ENCODE measurements at places on chromosomes 5 and 9.

GRCh38 chr5:169083394-169084018 is 217.4 kb downstream of the SLIT3 start:
- DNase-seq: no peak

- DNase-seq: no peak
Measured at GRCh38 chr5:73222173-73222572, 49.2 kb downstream of the TMEM174 start.

DNA sequence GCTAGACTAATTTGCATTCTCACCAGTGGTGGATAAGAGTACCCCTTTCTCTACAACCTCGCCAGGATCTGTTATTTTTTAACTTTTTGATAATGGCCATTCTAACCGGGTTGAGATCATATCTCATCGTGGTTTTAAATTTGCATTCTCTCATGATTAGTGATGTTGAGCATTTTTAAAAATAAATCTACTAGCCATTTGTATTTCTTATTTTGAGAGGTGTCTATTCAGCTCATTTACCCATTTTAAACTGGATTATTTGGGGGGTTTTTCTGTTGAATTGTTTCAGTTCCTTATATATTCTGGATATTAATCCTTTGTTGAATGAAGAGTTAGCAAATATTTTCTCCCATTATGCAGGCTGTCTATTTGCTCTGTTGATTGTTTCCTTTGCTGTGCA is 139.6 kb downstream of the ARSB start:
- DNase-seq: no peak

DNA sequence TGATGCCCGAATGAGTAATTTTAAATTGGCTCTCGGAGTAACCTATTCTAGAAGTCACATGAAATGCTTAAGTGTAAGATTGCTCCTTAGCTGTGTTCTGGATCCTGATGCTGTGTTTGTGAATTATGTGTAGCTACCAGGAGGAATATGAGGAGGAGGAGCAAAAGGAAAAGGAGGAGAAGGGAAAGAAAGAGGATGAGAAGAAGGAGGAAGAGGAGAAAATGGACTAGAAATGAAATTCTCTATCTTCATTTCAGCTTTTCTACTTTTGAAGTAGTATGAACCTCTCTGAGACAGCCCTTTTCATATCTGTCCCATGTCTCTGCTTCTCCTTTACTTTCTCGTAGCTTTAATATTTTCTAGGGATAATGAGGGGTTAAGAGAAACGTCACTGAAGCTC is 119.4 kb upstream of the ACTBL2 start:
- DNase-seq: no peak

DNA sequence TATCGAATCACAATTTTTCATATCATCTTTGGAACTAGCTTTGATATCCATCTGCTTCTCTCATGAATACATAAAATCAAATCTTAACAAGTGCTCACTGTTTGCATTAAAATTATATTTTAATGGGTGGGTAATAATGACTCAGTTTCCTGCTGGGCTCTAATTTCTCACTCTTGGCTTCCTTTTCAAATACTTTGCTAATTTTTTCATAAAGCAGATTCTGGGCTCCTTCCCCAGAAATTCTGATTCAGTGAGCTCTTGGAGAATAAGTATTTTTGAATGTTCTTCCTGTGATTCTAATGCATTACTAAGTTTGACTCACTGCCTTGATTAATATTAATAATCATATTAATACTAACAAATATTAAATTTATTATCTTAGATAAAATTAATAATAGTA is 48.9 kb downstream of the YIPF5 start:
- no peak for DNase-seq

DNA sequence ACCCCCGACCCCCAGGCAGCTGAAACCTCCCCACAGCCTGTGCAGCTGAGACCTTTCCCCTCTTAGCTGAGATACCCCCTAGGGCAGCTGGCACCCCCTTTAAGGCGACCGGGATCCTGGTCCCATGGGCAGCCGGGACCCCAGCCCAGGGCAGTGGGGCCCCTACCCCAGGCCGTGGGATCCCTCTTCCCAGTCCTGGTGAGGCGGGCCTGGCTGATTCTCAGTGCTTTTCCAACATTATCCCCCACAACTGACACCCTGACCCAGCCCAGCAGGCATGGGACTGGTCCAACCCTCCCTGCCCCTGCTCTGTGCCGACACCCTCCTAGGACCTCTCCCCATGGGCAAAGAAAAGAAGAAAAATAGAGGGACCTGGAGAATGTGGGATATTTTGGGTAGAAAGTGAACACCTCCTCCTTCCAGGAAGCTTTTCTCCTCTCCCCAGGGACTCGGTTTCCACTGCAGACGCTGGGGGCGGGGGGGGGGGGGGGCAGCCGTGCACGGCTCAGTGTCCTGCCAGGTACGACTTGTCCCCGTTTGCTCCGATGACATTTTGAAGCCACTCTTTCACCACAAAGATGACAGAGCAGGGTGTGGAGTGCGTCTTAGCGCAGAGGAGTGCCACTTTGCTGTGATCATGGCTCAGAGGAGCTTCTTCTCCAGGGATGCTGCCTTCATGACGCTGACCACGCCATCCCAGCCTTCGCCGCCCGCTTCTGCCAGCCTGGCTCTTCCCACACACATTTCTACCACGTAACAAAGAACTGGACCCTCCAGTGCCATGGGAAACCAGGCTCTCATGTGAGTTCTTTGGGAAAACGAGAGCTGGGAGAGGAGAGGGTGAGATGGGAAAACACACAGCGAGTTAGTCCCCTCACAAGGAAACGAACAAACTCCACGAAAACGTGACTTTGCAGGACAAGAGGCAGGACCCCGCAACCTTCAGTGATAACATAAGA is 47.5 kb downstream of the MRPL36 start:
- DNase-seq: peak; percentile 70

- no peak for DNase-seq
Measured at GRCh38 chr9:14437354-14438231, 123.7 kb upstream of the NFIB start.

GRCh38 chr5:92179651-92180050 is 796.5 kb upstream of the ARRDC3 start:
- DNase-seq: no peak

DNA sequence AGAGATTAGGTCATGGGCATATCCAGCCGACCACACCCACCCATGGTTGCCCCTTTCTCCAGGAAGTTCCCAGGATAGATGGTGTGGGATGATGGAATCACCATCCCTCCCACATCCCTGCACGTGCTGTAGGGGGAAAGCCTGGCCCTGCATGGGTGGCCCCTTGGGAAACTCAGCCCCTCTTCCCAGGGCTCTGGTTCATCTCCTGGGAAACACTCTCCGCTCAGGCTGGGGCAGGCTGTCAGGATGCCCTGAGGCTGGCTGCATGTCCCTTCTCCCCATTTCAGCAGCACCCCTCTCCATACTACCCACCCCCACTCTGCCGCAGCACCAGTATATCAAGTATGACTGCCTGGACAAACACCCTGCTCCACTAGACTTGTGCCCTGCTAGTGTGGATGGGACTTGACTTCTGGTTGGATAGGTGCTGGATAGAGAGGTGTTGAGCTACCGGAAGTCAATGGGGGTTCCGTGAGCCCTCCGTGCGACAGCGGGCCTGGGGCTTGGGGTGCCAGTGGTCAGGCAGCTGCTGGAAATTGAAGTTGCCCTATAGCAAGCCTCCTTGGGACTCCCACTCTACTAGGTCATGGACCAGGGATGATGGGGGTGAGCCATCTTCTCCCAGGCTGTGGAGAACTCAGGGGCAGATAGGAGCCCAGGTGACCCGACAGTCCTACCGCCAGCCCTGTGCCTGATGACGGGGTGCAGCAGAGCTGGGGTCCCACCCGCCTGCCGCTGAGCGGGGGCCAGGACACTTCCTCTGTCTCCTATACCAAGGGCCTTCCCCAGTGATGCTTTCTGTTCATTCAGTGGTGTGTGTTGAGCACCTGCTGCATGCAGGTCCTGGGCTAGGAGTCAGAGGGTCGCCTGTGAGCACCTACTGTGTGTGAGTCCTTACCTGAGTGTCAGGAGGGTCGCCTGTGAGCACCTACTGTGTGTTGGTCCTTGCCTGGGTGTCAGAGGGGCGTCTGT is 69.4 kb upstream of the COL5A1 start:
- peak; percentile 95 for DNase-seq

- DNase-seq: no peak
Measured at GRCh38 chr5:67417839-67418238, 221.2 kb upstream of the CD180 start.

DNA sequence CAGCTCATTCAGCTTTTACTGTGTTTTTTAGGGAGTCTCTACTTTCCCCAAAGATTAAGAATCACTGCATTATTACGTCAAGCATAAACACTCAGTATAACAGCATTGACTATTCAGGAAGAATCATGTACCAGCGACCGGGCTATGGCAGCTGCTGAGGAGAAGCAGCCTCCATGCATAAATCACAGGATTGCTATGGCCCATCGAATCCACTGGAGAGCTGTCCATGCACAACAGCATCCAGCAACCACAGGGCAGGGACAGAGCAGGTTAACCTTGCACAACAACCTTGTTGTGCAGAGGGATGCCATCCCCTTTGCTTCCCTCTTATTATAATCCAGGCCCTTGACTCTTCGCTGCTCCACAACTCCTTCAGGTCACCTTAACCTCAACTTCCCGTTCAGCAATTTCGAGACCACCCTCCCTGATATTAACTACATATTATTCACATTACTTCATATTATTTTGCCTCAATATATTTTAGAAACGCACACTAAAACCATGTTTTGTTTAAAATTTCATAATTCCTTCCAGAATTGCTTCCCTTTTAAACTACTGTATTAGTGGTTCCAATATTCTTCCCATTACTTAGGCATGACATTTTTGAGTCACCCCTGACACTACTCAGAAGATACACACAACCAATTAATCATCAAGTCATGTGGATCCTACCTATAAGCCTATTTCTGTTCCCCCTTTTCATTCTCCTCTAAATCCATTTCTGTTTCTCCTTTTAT is 991 bp downstream of the IARS1 start:
- DNase-seq: no peak

GRCh38 chr5:146229222-146229621 is 25.8 kb downstream of the RBM27 start:
- no peak for DNase-seq

- no peak for DNase-seq
Measured at GRCh38 chr9:68462105-68462775, 78.4 kb downstream of the TMEM252 start.

- peak; percentile 10 for DNase-seq
Measured at GRCh38 chr5:10576121-10576789, 12.4 kb downstream of the ANKRD33B start.

GRCh38 chr5:82640916-82641315 is 362.8 kb upstream of the RPS23 start:
- no peak for DNase-seq

GRCh38 chr5:7869474-7870136 is 657 bp downstream of the MTRR start:
- no peak for DNase-seq

GRCh38 chr5:14895301-14895700 is 23.7 kb upstream of the ANKH start:
- no peak for DNase-seq

DNA sequence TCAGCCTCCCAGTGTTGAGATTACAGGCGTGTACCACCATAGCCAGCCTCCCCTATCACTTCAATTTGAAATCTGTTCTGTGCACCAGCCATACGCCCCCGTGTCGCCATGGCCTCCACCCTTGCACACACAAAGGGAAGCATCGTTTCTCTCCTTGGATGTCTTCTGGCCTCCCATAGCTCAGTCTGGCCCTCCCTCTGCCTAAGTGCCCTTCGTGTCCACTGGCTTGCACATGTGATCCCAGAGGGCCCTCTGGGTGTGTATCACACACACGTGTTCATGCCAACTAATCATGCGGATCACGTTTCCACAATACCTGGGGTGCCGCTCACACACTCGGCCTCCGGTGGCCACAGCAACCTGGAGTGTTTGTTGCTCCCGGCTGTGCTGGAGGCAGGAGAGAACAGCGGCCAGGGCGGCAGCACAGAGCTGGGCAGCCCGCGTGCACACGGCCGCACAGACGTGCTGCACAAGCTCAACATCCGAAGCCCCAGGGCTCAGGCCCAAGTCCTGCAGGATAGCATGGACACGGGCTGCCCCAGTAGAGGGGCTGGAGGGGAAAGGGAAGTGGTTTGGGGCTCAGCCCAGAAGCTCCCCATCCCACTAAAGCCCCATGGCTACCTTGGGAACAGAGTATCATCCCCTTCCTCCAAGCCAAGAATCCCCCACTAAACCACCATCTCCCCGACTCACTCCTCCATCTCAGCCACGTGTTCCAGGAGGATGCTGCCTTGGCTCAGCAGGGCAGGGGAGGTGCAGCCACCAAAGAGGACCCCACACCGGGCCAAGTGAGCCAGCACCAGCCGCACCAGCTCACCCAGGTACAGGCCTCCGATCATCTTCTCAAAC is 10.9 kb downstream of the HK3 start:
- DNase-seq: no peak

- no peak for DNase-seq
Measured at GRCh38 chr9:15253197-15253596, 53.8 kb downstream of the TTC39B start.

- no peak for DNase-seq
Measured at GRCh38 chr9:4762108-4762885, 21.3 kb upstream of the AK3 start.

DNA sequence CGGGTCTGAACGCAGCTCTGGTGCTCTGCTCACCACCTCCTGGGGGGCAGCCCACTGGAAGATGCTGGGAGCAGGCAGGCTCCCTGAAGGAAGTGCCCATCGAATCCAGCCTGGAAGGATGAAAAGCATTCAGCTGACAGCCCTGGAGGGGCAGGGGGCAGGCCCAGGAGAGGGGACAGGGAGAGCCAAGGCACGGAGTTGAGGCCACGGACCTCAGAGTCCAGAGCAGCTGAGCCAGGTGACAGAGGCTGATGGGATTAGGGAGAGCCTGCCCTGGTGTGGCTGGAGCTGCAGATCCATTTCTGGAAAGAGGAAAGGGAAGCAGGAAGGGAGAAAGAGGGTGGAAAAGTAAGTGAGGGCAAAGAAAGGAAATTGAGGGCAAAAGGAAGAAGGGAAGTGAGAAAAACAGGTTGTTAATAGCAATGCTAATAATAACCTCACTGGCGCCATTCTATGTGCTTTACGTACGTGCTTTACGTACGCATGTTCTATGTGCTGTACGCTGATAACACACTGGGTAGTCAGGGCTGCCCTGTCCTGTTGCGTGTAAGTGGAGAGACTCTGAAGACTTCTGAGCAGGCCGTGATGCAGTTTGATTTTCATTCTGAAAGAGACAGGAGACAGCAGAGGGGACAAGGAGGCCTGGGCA is 52.6 kb downstream of the LMX1B start:
- no peak for DNase-seq

DNA sequence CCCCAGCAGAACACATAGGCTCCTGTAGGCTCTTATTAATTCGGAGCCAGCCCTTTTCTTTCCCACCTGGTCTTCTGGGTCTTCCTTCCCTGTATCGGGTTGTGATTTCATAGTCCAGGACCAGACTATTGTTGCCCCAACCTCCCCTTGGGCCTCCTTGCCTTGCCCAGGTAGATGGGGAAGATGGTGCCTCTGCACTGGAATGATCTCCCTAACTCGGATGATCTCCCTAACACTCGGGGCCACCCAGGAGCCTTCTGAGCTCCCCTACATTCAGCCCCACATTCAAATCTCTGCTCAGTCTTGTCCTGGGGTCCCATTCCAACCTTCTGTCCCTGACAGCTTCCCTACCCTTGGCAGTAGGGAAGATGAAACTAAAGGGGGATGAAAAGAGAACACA is 2.7 kb upstream of the IRF1 start:
- DNase-seq: no peak

Data from vagina (tissue), 2 donors.